ENCODE measurements at places on chromosomes 6 and 20.

DNA sequence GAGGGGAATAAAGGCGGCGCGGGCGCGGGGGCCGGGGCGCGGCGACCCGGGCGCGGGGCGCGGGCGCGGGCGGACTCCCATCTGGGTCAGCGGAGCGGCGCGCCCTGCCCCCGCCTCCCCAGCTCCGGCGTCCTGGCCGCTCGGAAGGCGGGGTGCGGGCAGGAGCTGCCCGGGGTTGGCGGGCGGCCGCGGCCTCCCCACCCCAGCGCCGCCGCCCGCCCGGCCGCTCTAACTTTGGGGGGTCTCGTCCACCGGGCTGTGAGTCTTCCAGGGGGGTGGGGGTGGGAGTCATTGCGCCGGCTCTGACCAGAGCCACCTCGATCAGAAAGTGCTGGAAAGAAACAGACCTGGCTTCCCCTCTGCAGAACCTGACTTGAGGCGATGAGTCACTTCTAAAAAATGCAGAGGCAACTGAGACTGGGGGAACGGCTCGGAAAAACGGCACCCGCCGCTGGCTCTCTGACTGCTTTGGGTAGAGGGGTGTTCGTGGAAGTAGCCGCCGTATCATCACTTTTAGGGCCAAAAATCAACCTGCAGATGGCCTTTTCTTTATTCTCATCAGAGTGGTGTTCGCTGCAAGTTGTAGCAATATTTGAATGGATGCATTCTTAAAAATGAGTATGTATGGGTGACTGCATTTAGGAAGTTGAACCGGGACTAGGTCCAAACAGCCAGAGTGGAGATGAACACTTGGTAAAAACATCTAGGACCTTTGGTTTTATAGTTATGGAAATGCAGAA is 667 bp downstream of the CAP2 start:
- DNase-seq, result no peak

- DNase-seq, result no peak
Measured at GRCh38 chr6:108941859-108942258, 93.6 kb downstream of the ARMC2 start.

GRCh38 chr6:111832833-111833418 is 40.3 kb downstream of the FYN start:
- DNase-seq, result no peak

- no peak for DNase-seq
Measured at GRCh38 chr20:54481442-54481841, 6.0 kb downstream of the DOK5 start.

- DNase-seq, result no peak
Measured at GRCh38 chr6:163620670-163621330, 206.3 kb downstream of the QKI start.

DNA sequence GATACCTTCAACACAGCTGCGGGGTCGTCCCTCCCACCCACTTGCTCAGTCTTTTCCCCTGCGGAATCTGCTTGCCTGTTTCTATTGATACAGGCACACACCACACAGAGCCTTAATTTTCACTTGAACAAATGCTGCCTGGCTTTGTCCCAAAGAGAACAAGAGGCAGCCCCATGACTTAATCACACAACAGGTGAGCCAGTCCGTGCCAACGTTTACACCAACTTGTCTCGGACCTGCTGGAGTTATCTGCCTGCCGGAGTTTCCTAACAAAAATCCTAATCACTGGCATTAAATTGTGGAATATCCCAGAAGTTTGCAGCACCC is 186.8 kb upstream of the RREB1 start:
- DNase-seq, result no peak

DNA sequence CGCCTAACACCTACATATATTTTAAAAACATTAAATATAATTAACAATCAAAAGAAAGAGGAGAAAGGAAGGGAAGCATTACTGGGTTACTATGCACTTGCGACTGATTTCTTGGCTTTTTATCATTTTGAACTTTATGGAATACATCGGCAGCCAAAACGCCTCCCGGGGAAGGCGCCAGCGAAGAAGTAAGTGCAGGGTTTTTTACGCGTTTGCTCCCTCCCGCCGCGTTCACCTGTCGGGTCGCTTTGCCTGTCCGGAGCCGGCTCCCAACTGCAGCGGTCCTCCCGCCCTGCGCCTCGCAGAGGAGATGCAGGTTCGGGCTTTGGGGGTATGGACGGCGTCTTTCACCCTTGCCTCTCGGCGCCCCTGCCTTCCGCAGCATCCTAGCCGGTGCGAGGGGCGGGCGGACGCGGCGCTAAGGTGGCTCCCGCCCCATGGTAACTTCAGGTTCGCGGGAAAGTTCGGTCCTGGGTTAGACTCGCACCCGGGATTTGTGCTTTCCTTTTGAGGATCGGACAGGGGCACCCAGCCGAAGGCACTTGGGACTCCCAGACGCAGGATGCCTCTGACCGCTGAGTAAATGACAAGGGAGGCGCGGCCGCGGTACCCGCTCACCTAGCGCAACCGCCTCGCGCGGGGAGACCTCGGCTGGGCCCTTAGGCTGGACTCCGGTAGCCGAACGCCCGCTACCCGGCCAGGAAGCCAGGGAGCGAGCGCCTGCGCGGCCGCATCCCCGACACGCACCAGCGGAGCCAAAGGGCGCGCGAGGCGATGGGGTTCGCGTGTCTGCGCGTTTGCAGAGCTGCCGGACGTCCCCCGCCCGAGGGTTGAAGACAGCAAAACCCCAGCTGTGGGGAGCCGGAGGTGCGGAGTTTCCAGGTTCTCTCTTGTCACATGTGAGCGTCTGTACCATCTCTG is 891 bp downstream of the RSPO3 start:
- no peak for DNase-seq

DNA sequence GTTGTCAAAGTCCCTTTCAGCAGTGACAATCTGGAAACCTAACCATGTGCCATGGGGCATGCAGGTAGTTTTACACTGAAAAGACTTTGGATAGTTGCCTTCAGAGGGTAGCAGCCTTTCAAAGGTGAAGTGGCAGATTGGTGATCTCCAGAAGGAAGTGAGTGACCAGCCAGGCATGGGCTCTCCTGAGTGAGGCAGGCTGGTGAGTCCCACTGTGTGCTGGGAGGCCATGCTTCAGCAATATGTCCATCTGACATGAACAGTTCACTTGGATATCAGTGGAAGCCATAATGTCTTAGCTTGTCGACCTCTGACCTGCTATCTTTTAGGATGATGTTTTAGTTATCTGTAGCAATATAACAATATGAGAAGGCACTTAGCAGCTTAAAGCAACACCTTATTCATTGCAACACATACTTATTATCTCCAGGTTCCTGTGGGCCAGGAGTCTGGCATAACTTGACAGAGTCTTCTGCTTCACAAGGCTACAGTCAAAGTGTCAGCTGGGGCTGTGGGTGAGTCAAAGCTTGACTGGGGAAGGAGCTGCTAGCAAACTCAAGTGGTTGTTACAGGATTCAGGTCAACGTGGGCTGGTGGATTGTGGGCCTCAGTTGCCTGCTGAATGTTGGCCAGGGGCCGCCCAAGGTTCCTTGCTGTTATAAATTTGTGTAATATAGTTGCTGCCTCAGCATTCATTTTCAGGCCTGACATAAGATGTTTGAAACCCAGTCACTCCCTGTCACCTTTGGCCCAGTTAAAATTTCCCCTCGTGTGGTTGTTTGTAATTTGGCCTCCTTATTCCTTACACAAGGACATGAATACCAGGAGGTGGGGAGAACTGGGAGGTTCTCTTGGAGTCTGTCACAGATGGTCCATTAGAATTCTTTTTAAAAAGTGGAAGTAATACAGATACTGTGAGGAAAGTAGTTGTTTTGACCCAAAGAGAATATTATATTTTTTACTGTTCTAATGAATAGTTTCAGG is 100.2 kb downstream of the UST start:
- DNase-seq, result no peak

DNA sequence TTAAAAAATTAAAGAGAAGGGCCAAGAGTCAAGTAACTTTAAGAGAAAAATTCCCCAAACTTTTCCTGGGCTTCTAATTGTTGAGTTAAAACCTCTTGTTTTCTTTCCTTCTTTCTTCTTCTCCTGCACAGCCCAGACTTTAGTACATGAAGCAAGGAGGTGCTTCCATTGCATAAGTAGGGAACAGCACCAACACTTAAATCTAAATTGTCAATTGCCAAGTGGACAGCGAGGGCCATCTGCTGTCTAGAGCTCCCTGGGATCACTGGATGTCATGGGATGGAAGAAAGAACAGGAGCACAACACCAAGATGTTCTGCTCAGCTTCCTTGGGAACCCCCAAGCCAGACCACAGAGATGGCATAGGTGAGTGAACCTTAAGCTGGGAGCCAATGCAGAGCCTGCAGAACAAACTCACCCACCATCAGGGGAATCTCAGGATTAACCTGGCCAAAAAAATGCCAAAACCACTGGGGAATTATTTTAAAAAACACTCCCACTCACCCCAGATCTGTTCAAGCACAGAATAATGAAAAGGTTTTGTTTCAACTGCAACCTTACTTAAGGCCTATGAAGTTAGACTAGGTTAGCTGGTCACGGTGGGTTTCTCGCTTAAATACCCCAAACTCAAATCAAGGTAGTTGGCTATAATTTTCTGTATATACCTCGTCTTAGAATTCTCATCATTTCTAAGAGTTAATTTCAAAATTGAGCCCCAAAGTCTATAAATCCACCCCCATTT is 67.8 kb downstream of the TNFRSF21 start:
- no peak for DNase-seq

DNA sequence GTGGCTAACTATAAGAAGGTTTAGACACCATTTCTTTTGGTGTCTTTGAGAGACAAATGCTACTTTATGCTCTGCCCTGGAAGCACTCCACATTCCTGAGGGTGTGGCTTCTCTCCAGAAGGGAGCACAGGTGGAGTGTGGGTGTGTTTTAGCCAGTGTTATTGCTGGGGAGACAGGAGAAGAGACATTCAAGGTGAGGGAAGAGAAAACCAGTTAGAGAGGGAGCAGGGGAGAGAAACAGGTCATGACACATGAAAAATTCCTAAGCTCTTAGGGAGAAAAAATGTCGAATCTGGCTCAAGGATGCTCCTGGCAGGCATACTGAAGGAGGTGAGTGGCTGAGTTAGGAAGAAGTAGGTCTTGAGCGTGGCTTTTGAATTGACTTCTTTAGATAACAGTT is 292.8 kb downstream of the CLIC5 start:
- DNase-seq, result no peak

DNA sequence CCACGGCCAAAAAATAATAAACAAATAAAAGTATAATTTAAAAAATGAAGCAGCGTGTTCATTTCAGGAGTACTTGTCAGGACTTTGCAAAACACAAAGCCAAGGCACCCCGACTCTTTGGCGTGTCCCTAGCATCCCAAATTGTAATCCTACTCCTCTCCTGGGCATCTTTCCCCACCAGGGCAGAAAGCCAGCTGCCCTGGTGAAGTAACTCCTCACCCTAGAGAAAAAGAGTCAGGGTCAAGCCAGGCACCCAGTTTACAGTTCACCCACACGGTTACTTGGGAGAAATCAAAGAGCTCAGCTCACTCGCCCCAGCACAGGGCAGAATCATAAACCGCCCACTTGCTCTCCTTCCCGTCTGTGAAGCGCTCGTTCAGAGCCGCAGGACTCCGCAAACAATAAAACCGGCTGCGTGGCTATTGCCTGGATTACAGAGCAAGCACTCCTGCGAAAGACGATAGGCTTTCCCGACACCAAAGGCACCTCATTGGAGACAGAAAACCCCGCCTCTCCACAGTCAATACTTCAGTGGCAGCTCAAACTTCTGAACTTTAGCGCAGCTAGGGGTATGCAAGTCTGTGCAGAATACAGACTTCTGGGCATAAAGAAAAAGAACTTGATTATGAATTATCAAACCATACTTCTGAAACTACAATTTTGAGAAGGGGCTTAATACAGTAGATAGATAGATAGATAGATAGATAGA is 73.0 kb upstream of the NHSL1 start:
- DNase-seq, result no peak

- DNase-seq, result no peak
Measured at GRCh38 chr6:112269114-112269513, 14.7 kb upstream of the LAMA4 start.

DNA sequence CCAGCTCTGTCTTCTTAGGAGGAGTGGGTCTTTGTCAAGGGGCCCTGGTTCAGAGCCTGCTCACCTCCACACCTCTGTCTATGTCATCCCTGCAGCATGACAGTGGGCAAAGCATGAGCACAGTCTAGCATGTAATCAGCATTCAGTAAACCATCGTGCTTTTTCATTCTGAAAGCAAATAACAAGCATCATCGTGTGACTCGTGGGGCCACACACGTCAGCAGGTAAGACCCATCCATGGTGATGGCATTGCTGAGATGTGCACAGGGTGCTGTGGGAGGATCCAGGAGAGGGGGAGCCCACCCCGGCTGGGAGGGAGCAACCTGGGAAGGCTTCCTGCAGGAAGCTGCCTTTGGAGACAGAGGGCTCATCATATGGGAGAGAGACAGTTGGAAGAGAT is 106.7 kb downstream of the TMEM242 start:
- no peak for DNase-seq

DNA sequence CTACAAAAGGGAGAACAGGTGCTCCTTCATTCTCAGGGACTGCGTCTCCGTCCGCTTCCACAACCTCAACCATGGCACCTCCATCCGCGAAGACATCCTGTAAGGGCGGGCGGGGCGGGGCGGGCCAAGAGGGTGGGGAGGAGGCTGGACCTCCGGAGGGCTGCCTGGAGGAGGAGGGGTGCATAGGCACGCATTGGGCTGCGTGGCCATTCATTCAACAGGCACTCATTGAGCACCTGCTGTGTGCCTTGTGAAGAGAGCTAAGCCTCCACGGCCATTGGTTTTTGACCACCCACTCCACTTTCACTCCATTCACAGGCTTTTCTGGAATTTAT is 435 bp downstream of the ZSWIM3 start:
- DNase-seq, result peak; percentile 46

GRCh38 chr20:32040142-32040953 is 11.7 kb upstream of the HCK start:
- DNase-seq, result no peak

- DNase-seq, result no peak
Measured at GRCh38 chr6:97275804-97276203, 7.2 kb downstream of the MMS22L start.

DNA sequence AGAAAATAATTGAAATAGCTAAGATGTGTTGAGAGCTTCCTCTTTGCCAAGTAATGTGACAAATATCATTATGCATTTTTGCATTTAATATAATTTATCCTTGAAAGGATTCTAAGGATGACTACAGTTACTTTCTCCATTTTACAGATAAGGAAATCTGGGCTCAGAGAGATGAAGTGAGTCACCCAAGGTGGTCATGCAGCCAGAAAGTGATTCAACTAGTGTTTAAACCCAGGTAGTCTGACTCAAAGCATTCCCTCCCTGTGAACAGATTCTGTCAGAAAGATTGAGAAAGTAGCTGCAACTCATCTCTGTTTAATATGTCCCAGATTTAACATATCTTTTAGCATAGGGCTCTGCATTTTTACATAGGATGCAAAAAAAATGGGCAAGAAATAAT is 28.1 kb downstream of the NRSN1 start:
- no peak for DNase-seq

- no peak for DNase-seq
Measured at GRCh38 chr20:52832151-52832774, 139.9 kb upstream of the TSHZ2 start.

Data from stimulated activated naive CD4-positive, alpha-beta T cell treated with Interleukin-2 at 50 U/mL for 16 hours (primary cell).